ENCODE measurements at places on chromosomes 6 and 20. TPM values are rescaled to one million over a fixed set of nuclear protein-coding genes. Genes with fewer than 3 reads are reported as not detected.

DNA sequence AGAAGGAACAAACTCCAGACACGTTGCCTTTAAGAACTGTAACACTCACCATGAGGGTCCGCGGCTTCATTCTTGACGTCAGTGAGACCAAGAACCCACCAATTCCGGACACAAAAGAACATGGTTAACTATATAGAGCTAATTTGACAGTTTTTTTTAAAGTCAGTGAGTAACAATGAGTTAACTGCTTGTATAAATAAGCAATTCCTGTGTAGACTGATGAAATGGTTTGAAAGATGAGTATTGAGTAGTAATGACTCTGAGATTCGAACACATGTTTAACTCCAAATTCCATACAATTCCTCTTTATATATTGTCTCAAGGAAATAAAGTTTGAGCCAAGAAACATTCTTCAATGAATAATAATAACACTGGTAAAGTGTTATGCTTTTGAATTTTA lies 478.0 kb downstream of the MMUT start:
- DNase-seq: no peak

The SNAI1 gene
- 0.73 TPM for total RNA-seq

The SAMD5 gene
- total RNA-seq: 0.51 TPM

The C6orf15 gene
- total RNA-seq: not detected

DNA sequence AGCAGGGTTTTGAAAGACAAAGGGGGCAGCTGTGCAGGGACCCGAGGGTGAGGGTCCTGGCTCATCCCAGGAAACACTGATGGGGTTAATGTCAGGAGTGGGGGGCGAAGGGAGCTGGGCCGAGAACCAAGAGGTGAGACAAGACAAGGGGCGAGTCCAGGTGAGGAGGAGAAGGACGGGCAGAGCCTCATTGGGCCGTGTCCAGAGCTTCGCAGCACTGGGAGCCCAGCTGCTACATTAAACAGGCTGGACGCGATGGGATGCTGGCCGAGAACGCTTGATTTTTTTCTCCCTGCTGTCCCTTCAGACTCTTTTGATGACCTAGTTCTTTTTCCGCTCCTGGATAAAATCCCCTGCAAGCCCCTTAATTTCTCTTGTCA lies 172.8 kb upstream of the SNX9 start:
- no peak for DNase-seq

DNA sequence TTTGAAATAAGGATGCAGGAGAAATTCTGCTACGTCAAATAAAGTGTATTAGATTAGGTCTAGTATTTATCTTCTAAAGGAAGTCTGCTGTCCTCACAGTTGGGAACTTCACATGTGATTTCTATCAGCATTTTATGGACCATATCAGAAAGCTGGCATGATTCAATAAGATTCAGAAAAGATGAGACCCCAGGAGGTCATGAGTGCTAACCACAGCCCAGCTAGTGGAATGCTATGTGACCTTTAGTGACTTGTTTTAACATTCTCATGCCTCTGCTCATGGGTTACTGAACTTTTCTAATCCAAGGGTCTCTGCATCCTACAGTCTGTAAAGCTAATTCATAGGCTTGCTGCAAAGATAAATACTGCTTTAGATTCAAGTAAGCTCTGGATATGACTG lies 150.1 kb downstream of the GMPR start:
- DNase-seq: no peak

DNA sequence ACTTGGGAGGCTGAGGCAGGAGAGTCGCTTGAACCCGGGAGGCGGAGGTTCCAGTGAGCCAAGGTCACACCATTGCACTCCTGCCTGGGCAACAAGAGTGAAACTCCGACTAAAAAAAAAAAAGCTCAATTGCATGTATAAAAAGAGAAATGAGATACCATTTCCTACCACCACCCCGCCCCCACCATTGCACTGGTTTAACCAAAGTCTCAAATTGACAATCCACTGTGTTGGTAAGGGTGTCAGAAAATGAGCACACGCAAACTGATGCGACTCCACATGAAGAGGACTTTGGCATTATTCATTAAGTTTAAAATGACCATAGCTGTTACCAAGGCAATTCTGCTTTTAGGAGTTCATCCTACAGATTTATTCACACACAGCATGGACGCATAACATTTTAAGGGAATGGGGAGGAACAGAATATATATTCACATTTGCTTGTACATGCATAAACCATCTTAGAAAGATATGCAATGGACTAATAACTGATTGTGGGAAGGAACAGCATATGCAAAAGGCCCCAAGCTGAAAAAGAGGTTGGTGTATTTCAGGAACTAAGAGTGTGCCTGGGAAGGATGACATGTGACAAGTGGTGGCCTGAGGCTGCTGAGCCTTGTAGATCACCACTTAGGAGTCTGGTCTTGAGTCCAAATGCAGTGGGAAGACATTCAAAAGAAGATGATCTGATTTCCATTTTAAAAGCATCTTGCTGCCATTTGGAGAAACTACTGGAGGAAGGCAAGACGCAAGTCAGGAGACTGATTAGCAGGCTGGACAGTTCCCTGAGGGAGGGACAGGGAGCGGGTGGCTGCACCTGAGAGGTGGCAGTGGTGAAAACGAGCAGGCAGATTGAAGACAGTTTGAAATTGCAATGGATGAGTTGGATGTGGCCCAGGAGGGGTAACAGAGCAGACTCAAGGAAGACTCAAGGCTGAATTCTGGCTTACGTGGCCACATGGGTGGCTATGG lies 37.2 kb upstream of the PTPN1 start:
- DNase-seq: no peak

DNA sequence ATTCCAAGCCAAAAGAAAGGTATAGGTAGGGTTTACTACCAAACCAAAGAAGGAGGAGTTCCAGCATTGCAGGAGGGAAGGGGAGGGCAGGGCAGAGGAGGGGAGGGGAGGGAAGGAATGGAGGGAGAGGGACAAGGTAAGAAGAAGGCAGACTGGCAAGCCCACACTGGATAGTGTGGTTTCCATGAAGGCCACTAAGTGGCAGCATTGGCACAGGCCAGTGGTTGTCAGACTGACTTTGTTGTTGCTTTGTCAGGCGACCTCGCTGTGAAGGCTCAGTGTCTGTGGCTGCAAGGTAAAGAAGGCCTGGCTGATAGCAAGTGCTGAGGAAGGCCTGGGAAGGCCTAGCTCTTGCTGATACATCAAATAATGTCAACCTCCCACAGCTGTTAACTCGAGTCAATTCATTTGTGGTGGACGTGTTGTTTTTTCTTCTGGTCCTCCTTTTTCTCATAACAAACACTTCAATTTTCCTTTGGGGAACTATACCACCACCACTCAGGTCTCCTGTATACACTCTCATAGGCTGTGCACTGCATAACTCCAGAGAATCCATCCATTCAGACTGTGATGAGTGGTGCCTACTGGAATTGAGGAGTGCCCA lies 7.7 kb upstream of the ZNF334 start:
- DNase-seq: no peak

The STMND1 gene
- not detected for total RNA-seq

The C6orf120 gene
- 14.5 TPM for total RNA-seq

The SLC2A10 gene
- total RNA-seq: 3.1 TPM

Measured in Right ventricle myocardium inferior (tissue), 1 donor.